ENCODE measurements at places on chromosomes 4 and X.

GRCh38 chr4:108484187-108484586 is 136.2 kb upstream of the RPL34 start:
- no peak for DNase-seq

- no peak for DNase-seq
Observed at GRCh38 chrX:47573341-47574075, 8.7 kb upstream of the TIMP1 start.

GRCh38 chr4:41196633-41197332 is 17.6 kb downstream of the APBB2 start:
- no peak for DNase-seq

DNA sequence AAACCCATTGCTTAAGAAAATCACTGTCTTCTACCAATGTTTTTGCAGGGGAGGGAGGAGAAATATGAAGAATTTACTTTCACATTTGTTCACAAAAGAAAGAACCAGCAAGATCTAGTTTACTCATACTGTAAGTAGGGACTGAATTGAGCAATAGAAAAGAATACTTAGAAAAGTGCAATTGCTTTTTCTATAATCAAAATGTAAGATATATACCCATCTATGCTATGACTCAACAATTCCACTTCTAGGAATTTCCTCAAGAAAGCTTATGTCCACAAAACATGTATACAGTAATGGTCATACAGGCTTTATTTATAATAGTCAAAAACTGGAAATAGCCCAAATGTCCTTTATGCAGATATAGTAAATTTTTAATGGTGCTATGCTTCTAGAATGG is 196.4 kb downstream of the LRBA start:
- DNase-seq, result no peak

DNA sequence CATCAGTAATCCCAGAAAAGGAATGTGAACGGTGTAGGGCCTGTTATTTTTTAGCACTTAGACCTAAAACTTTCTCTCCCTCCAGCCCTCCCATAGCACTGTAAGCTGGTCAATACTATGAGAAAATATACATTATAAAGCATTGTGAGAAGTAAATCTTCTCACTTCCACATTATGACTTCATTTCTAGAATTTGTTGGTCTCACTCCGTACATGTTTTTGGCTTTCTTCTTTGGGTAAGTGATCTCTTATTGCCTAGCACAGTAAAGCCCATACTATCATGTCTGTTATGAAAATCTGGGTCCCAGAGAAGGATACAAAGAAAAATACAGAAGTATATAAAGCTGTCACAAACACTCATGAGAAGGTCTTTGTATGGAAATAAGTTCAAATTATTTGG is 1851.1 kb upstream of the IGFBP7 start:
- DNase-seq, result no peak

DNA sequence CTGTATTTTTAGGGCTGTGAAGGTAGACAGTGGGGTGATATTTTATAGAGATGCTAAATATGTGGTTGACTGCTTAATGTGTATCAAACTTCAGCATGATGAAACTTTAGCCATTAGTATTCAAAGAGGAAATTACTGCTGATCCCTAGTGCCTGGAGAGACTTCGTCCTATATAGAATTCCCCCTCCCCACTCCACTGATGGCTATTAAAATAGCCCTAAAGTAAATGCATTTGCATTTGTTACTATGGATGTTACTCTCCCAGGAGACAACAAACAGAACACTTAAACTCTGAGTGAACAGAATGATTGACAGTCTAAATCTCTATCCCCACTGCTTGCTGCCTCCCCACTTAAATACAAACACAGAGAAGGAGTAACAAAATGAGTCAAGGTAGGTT is 39.1 kb downstream of the ADGRL3 start:
- DNase-seq, result no peak

- no peak for DNase-seq
Observed at GRCh38 chrX:81206476-81206875, 4.6 kb downstream of the SH3BGRL start.

GRCh38 chrX:110363244-110363643 is 4.6 kb downstream of the RTL9 start:
- no peak for DNase-seq

GRCh38 chrX:39996536-39996935 is 101.2 kb downstream of the BCOR start:
- no peak for DNase-seq

DNA sequence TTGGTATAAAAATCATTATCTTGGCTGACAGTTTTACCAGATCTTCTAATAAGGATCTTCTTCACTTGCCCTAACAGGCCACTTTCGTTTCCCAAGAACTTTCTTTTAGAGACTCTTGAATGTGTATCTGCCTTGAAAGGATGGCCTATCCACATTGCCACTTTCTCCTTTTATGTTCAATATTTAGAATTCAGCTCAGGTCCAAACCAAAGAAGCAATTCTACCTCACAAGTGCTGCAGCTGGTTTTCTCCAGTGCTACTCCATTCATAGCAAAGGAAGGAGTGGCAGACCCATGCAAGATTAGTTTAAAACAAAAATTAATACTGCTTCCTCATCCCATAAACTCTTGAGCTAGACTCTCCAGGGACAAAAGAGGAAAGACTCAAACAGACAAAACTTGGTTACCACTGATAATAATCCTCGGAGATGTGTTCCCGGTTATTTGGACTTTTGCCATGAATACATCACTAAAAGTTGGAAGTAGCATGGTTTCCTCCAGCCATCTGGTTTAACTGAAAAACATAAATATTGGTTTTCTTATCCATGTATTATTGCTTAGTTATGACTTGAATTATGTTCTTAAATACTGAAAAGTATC is 401.8 kb downstream of the PABPC4L start:
- DNase-seq, result no peak

DNA sequence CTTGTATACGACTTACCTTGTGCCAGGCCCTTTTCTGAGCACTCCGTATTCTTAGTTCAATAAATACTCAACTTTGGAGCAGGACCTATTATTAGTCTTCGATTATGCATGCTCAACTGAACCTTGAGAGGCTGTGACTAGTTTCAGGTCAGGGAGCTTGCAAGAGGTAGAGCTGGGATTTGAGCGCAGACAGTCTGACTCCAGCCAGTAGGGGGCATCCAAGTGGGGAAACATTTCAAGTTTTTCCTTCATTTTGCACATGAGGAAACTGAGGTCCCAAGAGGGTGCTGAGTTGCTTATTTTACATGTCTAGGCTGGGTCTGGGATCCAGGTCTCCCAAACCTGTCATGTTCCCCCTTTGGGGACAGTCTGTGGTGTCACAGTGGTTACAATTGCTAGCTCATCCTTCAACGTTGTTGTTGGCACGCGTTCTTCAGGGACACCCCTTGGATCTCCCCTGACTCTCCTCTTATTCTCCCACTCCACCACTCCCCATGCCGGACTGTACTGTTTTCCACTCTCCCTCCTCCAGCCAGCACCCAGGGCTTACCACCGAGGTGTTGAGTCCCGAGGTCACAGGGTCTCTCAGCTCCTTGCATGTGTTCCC is 6.7 kb upstream of the PRICKLE3 start:
- peak; percentile 31 for DNase-seq

- no peak for DNase-seq
Observed at GRCh38 chr4:1042352-1043055, 31.1 kb downstream of the FGFRL1 start.

GRCh38 chr4:11149612-11150259 is 279.0 kb downstream of the HS3ST1 start:
- DNase-seq, result no peak
